Activated gamma-delta T cell treated with anti-CD3 and anti-CD28 coated beads, Interleukin-2, amount 50 U/mL, for 16 hours (primary cell): ENCODE measurements at places on chromosomes 1 and 21.

GRCh38 chr1:35915693-35916092 is 15.2 kb upstream of the AGO3 start:
- no peak for DNase-seq

- peak; percentile 39 for DNase-seq
These were observed at the start of gene PRDM2 for GRCh38 chr1:13699936-13700520. Gene PRDM2, plus strand, starts transcription at chr1:13700188. Its CDS starts 15,418 bp downstream, at chr1:13715606.

DNA sequence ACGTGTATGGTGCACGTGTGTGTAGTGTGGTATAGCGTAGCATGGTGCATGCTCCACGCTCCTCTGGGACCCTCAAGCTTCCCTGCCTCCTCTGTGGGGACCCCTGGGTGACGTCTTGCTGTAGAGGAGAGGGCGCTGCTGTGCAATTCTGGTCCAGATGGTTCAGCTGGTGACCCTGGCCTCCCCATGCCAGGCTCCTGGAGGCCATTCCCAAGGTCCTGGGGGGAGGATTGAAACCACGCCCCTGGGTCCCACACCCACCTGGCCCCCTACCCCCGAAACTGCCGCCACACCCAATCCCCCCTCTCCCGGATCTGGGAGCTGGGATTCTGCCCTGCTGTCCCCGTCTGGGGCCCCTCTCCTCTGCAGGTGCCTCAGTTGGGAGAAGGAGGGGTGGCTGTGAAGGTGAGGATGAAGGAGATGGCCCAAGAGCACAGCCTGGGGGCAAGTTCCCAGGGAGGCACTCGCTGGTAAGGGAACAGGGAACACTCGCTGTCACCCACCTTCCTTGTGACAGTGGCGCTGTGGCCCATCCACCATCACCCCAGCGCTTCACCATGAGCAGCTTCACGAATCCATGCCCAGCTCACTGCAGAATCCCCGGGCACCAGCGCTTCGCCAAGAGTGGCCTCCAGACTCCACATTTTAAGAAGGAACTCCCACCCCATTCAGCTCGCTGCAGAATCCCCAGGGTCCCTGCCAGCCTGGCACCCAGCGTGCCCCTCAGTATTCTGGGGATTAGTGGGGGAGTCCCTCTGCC is 38.0 kb downstream of the WDR4 start:
- DNase-seq = no peak

- DNase-seq = no peak
These were observed 34.1 kb downstream of the EXTL2 start for GRCh38 chr1:100860397-100860991.

DNA sequence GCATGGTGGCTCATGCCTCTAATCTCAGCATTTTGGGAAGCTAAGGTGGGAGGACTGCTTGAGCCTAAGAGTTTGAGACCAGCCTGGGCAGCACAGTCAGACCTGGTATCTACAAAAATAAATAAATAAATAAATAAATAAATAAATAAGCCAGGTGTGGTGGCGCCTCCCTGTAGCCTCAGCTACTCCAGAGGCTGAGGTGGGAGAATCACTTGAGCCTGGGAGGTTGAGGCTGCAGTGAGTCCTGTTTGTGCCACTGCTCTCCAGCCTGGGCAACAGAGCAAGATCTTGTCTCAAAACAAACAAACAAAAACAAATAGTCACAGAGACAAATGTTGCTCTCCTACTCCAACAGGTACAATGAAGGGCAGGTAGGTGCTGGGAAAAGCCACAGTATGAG is 242.4 kb upstream of the POU3F1 start:
- no peak for DNase-seq

- DNase-seq = no peak
These were observed 7.0 kb upstream of the IGSF21 start for GRCh38 chr1:18100491-18101063.

DNA sequence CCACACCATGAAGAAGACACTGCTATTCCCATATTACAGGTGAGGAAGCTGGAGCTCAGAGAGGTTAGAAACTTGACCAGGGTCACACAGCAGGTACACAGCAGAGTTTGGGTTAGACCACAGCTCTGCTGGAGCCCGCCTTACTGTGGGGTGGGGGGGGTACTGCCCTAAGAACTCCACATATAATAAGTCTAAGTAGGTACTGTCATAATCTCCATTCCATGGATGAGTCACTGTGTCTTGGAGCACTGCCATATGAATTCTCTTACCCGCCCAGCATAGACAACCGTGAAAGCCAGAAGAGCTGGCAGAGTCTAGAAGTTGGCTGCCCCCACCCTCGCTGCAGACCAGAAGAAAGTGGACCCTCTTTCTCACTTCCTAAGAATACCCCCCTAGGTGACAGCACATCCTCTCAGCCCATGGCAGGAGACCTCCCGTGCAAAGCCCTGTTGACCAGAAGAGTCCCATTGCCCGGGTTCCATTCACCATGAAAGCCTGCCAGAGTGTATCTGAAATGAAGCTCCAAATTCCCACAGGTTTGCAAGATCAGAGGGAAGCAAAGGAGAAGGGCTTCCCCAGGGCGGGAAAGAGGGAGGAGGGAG is 5.2 kb upstream of the PLA2G2D start:
- no peak for DNase-seq

- DNase-seq = no peak
These were observed 114.2 kb downstream of the FCRL5 start for GRCh38 chr1:157438146-157438545.

GRCh38 chr1:116324411-116324810 is 48.6 kb upstream of the ATP1A1 start:
- no peak for DNase-seq

DNA sequence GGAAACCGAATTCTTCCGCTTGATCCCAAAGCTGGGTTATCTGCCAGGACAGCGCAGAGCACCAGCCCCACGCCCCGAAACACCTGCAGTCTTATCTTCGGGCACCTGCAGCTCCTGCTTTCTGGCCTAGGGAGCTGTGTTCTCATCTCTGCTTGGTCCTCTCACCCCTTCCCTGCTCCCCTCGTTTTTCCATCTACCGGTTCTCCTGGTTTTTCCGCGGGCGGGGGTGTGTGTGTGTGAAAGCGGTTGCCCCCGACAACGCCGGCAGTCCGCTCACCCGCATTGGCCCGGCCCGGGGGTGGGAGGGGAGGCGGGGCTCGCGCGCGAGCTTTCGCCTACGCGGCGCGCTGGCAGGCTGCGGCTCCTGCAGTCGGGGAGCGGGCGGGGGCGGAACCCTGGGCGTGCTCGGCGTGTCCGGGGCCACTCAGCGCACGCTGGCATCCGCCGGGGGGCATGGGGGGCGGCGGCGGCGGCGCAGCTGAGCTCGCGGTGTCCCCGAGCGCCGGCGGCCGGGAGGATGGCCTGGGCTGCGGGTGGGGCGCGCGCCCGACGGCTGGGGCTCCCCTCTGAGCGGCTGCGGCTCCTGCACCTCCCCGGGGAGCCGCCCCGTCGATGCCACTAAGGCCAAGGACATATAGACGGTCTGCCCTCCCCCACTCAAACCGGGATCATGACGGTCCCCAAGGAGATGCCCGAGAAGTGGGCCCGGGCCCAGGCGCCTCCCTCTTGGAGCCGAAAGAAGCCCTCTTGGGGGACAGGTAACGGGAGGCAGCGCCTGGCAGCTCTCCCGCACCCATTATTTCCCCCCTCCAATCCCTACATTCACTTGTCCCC is 3.2 kb downstream of the ATP8B2 start:
- peak; percentile 83 for DNase-seq

- no peak for DNase-seq
These were observed 24.3 kb downstream of the SUCO start for GRCh38 chr1:172557270-172557669.

DNA sequence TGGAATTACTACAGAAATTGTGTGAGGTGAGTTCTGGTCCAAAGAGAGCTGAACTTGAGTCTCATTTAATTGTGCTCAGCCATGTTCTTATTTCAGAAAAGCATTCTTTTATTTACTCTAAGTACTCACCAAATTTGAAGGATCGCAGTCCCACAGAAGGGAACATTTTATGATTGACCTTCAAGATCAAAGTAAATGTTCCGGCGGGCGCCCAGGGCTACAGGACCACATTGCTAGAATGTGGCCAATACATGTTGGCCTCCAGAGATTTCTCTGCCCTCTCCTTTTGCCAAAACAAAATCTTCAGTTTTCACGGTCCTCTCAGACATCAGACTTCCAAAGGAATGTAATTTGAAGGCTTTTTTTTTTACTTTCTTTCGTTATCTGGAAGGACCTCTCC is 237.8 kb downstream of the FMN2 start:
- no peak for DNase-seq
